ENCODE measurements at places on chromosomes 7 and 10.

DNA sequence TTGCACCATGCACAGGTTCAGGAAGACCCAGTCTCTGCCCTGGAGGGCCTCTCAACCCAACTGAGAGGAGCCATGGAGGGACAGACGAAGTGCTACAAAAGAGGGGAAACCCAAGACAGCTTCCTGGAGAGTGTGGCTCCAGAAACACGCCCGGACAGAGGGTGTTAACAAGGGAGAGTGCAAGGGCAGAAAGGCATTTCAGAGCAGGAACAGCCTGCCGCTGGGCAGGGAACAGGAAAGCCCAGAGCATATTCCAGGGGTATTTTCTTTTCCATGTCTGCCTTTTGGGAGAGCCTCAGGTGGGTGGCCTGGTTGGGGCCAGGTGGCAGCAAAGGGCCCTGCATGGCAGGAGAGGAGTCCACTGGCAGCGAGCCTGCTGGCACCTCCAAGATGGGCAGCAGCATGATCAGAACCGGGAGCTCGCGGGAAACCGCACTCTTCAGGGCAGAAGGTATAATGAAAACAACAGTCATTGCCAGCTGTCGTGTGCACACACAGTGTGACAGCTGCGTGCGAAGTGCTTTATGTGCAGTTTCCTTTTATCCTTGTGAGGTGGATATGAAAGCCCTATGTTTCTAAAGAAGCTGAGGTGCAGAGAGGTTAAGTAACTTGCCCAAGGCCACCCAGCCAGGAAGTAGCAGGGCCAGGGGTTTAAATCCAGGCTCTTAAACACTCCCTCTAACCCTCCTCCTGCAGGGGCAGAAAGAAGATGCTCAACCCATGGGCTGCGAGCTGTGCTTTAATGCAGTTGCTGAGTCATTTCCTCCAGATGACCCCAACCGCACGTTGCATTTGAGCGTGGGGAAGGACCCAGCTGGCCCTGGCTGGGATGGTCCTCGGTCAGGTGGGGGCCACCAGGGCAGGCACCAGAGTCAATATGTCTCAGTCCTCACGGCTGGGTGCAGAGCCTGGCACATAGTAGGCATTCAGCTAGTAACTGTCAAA is 128.6 kb downstream of the OAT start:
- DNase-seq, result no peak

GRCh38 chr7:43553999-43554398 is 28.9 kb upstream of the STK17A start:
- DNase-seq, result no peak

DNA sequence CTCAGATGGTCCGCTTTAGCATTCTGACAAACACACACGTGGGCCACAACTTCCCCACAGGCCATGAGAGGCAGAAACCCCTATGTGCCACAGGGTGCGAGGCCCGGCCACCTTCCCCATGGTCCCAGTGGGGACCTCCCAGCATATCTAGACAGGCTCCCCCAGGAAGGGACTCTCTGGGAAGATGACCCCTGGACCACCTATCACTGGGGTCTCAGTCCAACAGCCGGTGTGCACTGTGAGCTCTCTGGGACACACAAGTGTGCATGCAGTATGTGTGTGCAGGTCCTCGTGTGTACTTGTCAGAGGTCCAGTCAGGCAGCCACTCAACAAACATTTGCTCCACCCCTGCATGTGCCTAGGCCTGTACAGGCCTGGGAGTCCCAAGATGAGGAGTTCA is 18.7 kb downstream of the GRID1 start:
- DNase-seq, result no peak

DNA sequence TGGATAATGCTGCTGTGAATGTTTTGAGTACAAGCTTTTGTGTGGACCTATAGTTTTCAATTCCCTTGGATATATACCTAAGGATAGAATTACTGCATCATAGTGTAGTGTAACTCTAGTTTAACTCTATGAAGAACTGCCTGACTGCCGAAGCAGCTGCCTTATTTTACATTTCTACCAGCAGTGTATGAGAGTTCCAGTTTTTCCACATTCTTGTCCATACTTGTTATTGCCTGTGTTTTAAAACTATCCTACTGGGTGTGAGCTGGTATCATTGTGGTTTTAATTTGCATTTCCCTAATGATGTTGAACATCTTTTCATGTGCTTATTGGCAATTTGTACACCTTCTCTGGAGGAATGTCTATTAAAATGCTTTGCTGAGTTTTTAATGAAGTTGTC is 15.7 kb downstream of the SEPTIN7 start:
- DNase-seq, result no peak

DNA sequence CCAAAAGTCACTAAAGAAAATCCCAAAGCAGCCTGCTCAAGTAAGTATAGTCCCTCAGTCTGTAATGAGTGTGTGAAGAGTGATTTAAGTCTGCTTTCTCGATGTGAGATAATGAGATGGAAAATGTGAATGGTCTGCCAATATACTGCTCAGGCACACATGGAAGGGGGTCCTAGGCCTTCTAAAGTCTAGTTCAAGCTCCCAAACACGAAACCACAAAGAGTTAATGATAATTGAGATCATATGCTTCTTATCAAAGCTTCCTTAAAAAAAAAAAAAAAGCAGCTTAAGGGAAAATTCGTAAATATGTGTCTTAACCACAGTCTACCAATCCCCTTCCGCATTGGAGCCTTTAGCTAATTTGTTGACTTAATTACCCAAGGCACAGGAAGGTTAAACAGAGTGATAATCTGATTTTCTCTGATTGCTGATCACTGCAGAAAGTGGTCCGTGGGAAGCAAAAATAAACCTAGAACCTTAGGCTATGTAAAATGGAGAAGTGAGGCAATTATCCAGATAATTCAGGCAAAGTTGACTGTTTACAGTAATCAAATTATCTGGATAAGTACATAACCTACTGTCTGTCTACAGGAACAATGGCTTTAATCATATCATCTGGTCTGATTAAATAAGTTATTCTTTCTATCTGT is 172.9 kb downstream of the MBL2 start:
- no peak for DNase-seq

DNA sequence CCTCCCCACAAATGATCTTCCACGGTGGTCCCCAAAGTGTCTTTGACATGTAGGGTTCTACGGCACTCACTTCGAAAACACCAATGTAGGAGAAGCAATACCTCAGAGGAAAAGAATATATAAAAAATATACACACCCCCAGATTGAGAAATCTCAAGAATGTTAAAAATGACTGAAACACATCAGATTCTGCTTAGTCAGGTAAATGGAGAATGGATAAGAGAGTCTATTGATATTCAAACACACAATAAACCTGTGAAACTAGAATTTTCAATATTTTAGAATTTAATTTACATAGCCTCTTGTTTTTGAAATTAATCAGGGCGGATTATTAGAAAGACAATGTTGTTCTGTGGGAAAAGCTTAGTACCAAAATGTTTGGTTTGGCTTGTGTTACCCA is 712.4 kb downstream of the GATA3 start:
- DNase-seq, result no peak

DNA sequence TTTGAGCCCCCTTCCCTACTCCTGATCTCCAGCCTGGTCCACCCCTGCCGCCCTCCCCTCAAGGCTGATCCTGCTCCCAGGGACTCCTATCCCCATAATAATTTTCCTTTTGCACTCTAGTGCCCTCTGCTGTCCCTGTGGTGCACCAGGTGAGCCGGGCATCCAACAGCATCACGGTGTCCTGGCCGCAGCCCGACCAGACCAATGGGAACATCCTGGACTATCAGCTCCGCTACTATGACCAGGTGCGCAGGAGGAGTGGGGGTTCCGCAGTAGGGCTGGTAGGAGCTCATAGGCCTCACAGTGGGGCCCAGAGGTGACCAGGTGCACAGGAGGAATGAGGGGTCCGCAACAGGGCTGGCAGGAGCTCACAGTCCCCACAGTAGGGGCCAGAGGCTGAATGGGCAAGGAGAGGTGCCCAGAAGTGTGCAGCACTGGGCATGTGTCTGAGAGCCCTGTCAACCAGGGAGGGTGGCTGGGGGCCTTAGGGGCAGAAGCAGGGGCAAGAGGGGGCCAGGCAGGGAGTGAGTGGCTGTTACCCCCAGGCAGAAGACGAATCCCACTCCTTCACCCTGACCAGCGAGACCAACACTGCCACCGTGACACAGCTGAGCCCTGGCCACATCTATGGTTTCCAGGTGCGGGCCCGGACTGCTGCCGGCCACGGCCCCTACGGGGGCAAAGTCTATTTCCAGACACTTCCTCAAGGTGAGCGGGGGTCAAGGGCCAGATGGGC is 11.7 kb downstream of the EPHB6 start:
- no peak for DNase-seq

- DNase-seq, result no peak
These were observed 57.8 kb upstream of the CACNA2D1 start for GRCh38 chr7:82501346-82501745.

- no peak for DNase-seq
These were observed 782.0 kb downstream of the SUGCT start for GRCh38 chr7:40916813-40917212.

GRCh38 chr7:26179422-26179821 is 21.1 kb downstream of the HNRNPA2B1 start:
- no peak for DNase-seq

DNA sequence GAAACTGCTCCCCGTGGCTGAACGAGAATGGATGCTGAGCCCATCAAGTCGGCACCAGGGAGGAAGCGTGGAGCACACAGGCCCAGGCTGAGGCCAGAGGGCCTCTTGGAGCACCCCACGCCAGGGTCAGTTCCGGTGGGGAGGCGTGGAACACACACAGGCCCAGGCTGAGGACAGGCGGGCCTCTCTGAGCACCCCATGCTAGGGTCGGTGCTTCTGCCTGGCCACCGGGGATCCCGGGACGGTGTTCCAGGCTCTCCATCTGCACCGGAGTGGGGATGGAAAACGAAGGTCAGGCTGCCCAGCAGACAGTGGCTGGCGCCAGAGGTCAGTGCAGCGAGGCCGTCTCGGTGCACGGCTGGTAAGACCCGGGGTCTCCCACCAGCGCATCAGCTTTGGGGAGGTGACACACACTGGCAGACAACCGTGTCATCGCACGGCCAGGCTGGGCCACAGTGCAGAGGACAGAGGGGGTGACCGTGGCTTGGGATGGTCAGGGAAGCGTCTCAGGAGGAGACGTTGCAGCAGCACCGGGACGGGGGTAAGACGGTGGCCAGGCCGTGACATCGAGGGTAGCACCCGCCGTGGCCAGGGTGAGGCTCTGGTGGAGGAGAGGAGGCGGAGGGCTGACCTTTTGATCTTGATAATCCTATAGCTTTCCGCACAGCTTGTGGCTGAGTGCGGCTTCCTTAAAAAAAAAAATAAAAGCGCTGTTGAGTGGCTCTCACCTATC is 203.9 kb downstream of the ELFN1 start:
- no peak for DNase-seq

GRCh38 chr10:76202777-76203176 is 771.4 kb downstream of the LRMDA start:
- no peak for DNase-seq

DNA sequence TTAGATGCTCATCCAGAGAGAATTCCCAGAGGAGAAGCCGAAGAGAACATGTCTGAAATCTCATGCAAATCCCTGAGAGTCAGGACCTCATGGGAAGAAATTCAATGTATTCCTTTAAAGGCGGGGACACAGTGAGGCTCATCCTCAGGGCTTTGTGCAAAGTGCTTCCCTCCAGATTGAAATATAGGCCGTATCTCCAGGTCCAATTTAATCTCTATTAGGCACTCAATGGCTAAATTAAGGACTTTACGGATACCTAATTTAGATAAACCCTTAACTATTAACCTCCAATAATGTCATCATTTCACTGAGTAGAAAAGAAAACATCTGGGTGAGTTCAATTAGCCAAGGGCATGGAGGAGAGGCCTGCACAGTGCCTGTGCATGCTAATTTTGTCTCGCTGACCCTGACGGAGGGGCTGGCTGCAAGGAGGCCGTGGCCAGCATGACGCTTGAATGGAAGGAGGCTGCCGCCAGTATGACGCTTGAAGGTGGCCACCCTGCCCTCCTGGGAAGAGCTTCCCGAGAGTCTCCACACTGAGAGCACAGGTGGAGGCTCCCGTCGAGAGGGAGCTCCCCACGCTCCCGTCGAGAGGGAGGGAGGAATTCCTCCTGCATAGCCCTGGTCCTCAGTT is 287.6 kb downstream of the ADARB2 start:
- no peak for DNase-seq

DNA sequence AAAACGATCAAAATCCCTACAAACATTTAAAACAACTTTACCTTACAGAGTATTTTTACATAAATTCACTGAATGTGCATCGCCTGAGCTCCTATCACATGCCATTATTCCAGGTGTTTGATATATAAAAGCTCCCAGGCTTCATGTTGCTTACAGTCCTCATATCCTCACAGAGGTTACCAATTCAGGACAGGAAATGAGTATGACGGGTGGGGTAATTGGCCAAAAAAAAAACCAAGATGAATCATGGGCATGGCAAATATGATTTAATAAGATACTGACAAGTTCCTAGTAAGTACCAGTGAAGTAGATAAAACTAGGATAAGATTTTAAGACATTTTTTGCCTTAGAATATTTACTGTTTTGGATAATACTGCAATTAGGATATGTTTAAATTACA is 135.8 kb downstream of the KMT2E start:
- DNase-seq, result no peak

GRCh38 chr10:34184939-34185386 is 630.1 kb downstream of the PARD3 start:
- DNase-seq, result no peak

DNA sequence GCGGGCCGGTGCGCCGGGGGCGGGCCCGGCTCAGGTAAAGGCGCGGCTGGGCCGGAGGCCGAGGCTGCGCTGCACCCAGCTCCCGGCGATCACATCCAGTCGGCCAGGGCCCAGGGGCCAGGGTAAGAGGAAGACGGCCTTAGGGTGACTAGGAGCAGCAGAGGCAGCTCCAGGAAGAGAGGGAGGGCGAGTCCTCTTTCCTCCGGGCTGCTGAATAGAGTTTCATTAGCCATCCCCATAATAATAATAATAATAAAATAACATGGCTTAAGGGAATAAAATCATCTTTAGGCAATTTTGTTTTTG is 44.8 kb upstream of the CDK1 start:
- DNase-seq, result no peak

GRCh38 chr10:6234371-6234770 is 31.6 kb downstream of the PFKFB3 start:
- DNase-seq, result no peak

- no peak for DNase-seq
These were observed 6.4 kb upstream of the PDCD4 start for GRCh38 chr10:110865186-110865808.

Measured in stimulated activated CD8-positive, alpha-beta memory T cell treated with anti-CD3 and anti-CD28 coated beads, Interleukin-12 subunit alpha, Interleukin-12 subunit beta, amount 100 ng/mL, for 1 hour (primary cell).